ENCODE measurements at places on chromosomes 5 and 9.

GRCh38 chr5:133957080-133957479, 11.3 kb downstream of the C5orf15 start:
- DNase-seq = no peak

GRCh38 chr9:21902136-21902535, 92.1 kb downstream of the CDKN2A start:
- no peak for DNase-seq

DNA sequence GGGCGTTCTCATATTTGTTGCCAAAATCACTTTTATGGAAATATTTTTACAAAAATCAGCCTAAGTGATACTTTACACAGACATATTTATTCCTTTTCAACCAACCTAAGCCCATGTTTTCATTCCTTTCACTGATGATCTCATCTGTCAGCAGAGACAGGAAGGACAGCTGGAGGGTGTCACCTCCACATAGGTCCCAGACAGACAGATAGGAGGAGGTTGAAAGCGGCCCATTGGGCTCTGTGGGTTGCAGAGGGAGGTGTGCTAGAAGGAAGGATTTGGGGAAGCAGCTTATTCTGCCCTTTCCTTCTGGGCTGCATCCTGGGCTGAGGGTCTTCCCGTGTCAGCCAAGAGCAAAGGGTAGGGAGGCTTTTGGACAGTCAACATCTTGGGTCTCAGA, 26.0 kb upstream of the SEMA4D start:
- DNase-seq = peak; percentile 69

DNA sequence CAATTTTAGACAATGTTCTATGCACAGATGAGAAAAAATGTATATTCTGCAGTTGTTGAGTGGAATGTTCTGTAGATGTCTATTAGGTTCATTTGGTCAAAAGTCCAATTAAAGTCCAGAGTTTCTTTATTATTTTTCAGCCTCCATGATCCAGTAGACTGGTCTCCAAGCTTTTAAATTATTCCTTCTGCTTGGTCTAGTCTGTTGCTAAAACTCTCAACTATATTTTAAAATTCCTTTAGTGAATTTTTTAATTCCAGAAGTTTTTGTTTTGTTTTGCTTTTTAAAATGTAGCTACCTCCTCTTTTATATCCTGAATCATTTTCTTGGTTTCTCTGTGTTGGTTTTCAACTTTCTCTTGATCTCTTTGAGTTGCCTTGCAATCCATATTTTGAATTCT, 24.6 kb downstream of the SELENOP start:
- DNase-seq = no peak

GRCh38 chr5:68460147-68460798, 244.7 kb downstream of the PIK3R1 start:
- DNase-seq = peak; percentile 67

DNA sequence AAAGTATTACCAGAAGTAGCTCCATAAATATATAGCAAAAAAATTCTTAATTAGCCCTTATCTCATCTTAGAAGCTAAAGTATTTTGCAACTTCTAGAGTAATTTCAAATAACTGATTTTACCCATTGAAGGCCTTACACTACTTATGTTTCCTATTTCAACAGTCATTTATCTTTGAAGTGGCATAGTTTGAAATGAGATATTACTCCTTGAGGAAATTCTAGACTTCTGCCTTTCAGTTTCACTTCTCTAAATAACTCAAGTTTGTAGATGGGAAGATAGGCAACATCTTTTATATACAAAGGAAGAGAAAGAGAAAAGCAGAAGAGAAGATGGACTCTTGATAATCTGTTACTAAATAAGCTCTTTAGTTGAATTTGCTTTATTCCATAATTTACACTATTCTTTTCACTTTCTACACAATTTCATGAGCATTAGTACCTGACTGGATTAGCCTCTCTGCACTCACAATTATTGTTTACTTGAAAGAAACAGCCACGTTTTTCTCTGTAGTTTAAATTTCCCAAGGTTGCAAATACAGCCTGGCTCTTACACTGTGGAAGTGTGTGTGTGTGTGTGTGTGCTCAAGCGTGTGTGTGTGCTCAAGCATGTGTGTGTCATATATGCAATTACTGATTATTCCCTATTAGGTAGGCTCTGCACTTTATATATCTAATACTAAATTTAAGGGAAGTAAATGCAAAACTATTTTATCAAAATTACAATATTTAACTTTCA, 60.6 kb upstream of the EMB start:
- DNase-seq = no peak

DNA sequence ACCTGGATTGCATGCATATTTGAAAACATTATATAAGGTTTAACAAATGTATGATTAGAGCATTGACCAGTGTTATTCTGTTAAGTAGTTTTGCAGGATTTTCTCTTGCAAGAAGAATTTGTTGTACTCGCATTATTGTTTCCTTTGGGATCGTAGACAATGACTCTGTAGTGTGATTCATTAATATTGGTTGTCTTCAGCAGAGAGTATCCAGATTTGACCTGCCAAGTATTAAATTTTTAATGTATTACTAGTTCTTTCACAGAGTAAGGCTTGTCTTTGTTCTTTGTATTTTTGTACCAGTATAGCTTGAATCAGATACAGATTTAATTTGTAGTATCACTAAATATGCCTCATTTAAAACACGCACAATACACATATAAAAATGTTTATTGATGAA, 155.0 kb downstream of the PBX3 start:
- no peak for DNase-seq

DNA sequence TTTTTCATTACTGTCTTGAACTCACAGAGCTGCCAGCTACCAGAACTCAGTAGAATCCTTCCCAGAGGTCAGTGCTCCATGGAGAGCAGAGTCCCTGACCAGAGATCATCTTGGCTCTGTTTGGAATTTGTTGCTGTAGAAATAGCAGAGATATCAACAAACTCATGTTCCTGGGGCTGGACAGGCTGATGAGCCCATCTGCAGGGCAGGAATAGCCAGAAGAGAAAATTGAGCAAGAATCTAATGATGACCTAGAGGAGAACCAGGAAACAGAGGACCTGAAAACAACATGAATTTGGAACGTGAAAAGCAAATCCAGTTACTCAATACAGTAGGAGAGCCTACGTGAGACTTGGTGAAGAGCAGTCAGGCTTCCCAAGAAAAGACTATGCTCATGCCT, 437.8 kb downstream of the PLK2 start:
- DNase-seq = no peak

DNA sequence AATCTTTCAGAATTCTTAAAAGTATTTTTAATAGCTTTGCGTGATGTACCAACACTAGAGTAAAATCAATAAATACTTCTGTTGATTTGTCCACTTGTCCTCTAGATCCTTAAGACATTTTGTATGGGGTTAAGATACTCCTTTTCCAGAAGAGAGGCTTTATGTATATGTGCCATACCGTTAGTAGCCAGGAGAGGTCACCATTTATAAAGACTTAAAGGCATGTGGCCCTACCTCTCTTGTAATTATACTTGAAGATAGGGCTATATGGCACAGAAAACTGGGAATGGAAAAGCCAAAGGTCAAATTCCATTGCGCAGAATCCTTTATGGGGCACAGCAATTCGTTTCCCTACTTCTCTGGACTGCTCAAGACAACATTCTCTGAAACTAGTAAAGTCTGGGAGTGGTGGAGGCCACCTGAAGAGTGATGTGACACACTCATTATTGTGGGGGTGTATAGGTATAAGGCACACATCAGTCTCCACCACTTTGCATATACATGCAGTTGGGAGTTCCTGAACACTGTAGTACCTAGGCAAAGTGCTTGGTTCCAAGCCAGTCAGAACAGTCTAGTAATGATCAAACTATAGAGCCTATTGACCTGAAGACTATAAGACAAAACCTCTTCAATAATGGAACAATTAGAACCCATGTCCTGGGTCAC, 140.1 kb upstream of the FBXL17 start:
- DNase-seq = peak; percentile 32

- DNase-seq = no peak
These were observed 258.6 kb downstream of the FANCC start for GRCh38 chr9:95058795-95059386.

DNA sequence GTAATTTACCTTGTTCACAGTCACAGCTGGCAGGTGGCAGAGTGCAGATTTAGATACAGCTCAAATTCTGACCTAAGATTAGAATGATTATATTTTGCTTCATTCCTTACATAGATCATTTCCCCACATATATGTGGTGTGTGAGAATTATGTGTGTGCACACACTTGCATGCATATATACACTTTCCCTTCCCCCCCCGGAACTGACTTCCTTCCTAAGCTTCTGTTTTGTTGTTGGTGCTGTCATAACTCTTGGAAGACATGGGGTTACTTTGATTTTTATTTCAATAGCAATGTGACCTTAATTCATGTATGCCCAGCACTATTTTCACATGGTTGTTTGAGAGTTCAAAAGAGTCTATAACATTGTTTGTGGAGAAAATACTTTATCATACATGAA, 112.8 kb downstream of the CMYA5 start:
- no peak for DNase-seq

- DNase-seq = no peak
These were observed 2.0 kb downstream of the NKD2 start for GRCh38 chr5:1010641-1011046.

DNA sequence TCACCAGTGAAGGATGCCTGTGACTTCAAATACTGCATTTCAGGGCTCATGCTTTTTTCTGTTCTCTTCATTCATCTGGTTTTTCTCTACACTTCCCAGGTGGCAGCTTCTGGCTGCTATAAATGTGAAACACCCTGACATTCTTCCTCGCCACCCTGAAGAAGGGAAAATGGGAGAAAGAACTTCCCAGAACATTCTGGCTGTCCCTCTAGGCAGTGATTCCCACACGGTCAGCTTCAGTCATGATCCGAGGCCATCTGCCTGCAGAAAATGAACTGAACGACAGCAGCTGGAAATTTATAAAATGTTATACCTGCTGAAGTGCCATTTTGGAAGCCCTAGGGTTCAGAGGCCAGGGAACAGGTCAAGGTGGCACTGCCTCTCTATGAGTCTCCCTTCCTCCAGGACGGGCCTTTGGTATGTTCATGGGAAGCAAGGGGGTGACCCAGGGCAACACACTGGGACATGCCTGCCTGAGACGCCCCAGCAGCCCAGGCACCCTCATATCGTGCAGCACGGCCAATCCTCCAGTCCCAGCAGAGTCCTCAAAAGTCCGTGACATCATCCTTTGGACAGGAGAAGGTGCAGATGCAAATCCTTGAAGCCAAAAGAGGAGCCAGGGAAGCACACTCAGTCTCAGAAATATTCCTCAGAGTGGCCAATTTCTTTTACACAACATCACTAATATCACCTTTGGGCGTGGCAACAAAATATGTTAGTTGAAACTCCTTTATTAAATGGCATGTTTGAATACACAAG, 107.1 kb downstream of the SEMA5A start:
- no peak for DNase-seq

DNA sequence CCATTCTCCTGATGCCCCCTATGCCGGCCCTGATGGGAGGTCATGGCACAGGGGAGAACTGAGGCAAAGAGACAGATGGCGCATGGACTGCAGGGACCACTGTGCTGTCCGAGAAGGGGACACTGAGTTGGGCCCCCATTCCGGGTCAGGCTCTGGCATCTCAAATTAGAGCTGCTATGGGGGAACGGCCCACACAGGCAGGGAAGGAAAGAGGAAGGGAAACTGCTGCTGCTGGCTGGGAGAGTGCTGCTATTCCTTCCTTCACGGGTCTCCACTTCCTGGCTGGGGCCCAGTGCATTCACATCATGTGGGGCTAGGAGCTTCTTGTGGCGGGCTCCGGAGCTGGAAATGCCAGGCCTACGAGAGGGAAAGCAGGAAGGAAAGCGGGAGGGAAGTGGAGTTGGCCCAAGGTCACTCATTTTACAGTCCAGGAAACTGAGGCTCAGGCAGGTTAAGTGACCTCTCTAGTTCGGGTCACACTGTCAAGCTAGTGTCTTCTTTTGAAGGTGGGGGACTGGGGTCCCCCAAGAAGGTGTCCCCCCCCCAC, 1.3 kb upstream of the CARD19 start:
- DNase-seq = no peak

DNA sequence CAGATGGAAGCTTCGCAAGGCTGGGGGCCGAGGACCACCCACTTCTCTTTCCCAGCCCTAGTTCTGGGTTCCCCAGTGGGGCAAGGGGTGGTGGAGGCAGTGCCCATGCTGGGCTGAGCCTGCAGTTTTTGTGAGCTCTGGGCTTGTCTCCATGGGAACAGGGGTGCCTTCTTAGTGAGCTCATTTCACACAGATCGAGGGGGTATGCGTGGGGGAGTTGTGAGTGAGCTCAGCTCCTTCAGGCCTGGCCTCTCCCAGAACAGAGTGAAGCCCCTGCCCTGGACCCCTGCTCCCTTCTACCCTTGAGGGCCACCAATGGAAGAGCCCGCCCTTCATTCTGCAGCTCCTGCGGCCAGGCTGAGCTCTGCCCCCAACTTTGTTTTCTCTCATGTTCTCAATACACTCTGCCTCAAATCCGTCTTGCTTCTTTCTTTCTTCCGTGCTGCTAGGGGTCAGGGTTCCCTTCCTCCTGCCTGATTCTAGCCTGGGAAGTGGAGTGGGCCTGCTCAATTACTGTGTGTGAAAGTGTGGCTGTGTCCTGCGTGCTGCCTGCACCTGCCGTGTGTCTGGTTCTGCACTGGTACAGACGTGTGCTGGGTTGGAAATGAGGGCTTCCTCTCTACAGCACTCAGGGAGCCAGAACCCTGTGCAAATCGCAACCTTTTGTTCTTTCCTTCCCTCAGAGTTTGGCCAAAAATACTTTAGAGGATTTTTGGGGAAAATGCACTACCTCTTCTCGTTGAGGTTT, 9.0 kb upstream of the MYOZ3 start:
- no peak for DNase-seq

DNA sequence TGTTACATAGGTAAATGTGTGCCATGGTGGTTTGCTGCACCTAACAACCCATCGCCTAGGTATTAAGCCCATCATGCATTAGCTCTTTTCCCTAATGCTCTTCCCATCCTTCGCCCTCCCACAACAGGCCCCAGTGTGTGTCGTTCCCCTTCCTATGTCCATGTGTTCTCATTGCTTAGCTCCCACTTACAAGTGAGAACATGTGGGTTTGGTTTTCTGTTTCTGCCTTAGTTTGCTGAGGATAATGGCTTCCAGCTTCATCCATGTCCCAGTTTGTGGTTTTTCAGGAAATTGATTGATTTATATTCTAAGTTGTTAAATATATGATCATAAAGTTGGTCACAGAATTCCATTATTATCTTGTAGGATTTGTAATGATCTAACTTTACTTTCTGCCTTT, 85.3 kb upstream of the CAST start:
- DNase-seq = no peak

GRCh38 chr5:20694121-20694520, 706.1 kb upstream of the CDH18 start:
- no peak for DNase-seq

DNA sequence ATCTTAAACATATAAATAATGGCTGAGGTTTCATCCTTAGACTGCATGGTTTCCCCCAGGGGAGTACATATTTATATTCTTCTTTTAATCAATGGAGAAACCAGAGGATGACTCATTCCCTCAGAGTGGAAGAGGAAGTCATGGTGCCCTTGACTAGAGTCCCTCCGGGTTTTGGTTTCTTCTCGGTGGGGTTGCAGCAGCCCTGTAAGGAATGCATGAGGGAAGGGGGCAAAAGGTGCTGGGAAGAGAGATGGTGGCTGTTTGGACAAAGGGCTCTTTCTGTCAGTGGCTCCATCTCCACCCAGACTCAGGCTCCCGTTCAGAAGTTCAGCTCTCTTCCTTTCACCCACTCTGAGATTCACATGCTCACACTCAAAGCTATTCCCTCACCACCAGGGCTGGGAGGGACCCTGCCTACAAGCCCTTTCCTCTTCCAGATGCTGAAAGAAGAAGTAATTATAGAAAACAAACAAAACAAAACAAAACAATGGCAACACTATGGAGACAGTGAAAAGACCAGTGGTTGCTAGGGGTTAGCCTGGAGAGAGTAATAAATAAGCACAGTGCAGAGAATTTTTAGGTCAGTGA, 129.8 kb upstream of the IL12B start:
- no peak for DNase-seq
